ENCODE measurements at places on chromosomes 1 and 21.

- no peak for DNase-seq
Observed at GRCh38 chr1:76281306-76281705, 206.8 kb downstream of the ST6GALNAC3 start.

DNA sequence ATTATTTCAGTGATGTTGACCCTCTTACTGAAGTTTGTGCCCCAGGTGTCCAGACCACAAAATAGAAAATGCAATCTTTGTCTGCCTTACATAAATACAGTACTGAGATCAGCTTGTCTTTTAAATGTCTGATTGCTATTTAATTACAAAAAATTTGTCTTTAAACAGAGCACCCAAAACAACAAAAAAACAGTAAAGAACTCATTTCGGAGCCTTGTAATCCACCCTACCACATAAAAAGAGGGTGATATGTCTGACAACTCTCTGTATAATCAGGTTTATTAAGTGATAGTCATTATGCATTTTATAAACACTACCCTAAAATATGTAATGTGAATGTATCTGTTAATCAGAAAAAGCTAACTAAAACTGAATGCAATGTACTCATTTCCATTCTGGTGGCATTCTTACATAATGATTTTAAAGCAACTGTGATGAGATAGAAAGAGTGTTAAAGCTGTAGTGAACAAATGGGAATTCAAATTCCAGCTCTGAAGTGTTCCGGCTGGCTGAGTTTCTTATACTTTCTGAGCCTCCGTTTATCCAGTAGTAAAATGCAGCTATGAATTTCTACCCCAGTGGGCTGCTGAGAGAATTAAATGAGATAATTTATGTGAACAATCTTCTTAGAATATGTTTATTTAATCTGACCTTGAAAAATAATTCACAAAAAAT is 486.6 kb downstream of the USP25 start:
- DNase-seq, result no peak

DNA sequence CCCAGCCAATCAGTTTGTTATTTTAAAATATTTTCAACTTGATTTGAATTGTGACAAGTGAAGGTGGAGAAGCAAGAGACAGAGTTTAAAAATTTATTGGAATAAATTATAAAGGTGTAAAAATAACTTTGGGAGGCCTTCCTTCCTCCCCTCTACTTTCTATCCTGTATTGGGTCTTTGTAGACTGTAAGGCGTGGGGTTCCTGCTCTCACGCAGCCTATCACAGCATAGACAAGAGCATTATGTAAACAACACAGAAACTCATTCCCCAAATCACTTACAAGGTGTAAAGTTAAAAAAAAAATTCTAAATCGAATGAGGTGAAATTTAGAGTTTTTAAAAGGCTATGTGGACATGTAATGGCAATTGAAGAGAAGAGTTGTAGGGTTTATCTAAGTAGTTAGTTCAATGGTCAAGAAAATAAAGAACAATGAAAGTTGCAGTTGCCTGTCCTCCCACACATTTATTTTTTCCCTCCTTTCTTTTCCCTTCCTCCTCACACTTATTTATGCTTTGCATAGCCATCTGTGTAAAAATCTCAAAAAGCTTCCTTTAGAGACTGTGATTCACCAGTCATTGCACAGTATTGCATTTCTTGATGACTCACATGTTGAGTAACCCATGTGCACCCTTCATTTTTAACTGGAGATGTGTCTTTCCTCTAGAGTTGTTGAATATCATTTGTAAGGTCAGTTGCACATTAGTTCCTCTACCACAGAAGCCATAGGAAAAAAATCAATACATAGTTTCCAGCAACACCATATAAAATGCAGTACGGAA is 242.2 kb downstream of the PTPRC start:
- DNase-seq, result peak; percentile 92

DNA sequence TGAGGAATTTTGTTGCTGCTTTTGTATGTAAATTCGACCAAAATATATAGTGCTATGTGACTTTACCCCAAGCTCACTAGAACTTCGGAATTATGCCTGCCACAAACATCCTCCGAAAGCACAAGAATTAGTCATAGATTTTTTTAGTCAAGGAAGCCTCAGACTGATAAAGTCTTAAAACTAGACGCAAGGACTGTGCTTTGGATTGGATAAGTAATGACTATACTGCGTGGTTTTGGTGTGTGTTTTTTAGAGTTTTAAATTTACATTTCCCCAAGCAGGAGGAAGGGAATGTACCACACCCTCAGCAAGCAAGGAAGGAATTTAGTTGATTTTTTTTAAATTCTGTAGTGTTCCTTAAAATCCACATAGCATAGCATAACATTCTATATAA is 10.3 kb downstream of the WLS start:
- no peak for DNase-seq

Data from HS-5 (cell line).